ENCODE measurements at places on chromosomes 4 and X. TPM values are rescaled to one million over a fixed set of nuclear protein-coding genes. Genes with fewer than 3 reads are reported as not detected.
A peak's percentile ranks its signal among the peaks of the same experiment; 100 is the strongest.

The AR gene
- 0.70 TPM for total RNA-seq

The NPY2R gene
- not detected for total RNA-seq

The SLC16A2 gene
- total RNA-seq, result 14.5 TPM

The DCHS2 gene
- total RNA-seq, result 0.09 TPM

The GAGE12F gene
- total RNA-seq, result not detected

The GAB3 gene
- total RNA-seq, result 0.60 TPM

The NR3C2 gene
- total RNA-seq, result 0.56 TPM

GRCh38 chr4:24595659-24596058, 11.3 kb upstream of the DHX15 start:
- H3K4me3 ChIP-seq, result no peak overlapping the region
- no peak for DNase-seq
- no peaks in the 10 kb centered on the region for H3K36me3 ChIP-seq
- no peaks in the 10 kb centered on the region for H3K27me3 ChIP-seq
- no peak overlapping the region for H3K27ac ChIP-seq

GRCh38 chr4:98865059-98865458, 63.9 kb downstream of the EIF4E start:
- no peak overlapping the region for H3K4me3 ChIP-seq
- no peaks in the 10 kb centered on the region for H3K4me1 ChIP-seq
- H3K27ac ChIP-seq, result no peak overlapping the region
- H3K36me3 ChIP-seq, result no peaks in the 10 kb centered on the region
- no peak for DNase-seq

GRCh38 chr4:181834071-181834470, 409.1 kb upstream of the TENM3 start:
- H3K27ac ChIP-seq, result no peak overlapping the region
- no peaks in the 10 kb centered on the region for H3K36me3 ChIP-seq
- no peaks in the 10 kb centered on the region for H3K27me3 ChIP-seq
- no peak overlapping the region for H3K4me3 ChIP-seq
- DNase-seq, result no peak

DNA sequence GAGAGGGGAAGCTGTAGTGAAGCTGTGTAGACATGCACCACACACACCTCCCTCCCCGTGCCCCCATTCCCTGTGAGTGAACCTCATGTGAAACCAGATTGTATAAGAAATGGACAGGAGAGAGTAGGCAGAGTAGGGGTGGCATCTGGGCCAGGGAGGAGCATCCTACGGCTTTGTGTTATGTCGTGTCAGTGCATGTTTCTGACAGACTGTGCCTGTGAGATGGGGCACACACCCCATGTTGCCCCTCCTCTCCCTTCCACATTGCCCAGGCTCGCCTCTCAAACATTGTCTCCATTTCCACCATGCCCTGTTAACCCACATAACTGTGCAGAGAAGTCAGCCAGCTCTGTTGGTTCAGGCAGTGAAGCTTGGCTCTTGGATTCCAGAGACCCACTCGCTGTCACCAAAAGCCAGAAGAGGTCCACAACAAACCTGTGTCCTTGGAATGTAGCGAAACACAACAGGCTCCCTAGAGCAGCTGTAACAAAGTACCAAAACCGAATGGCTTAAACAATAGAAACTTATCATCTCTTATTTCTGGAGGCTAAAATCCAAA, 56.1 kb downstream of the SLC9A6 start:
- no peaks in the 10 kb centered on the region for H3K27me3 ChIP-seq
- H3K4me3 ChIP-seq, result no peak overlapping the region
- no peaks in the 10 kb centered on the region for H3K4me1 ChIP-seq
- H3K36me3 ChIP-seq, result peaks cover 3% of the 10 kb centered on the region
- DNase-seq, result no peak

The ZNF630 gene
- 1.2 TPM for total RNA-seq

The TLR3 gene
- 0.21 TPM for total RNA-seq

- no peaks in the 10 kb centered on the region for H3K36me3 ChIP-seq
- no peaks in the 10 kb centered on the region for H3K4me1 ChIP-seq
- H3K4me3 ChIP-seq, result no peak overlapping the region
Measured at GRCh38 chr4:184885602-184886001, 59.8 kb upstream of the ACSL1 start.

The YY2 gene
- 0.63 TPM for total RNA-seq

- H3K4me3 ChIP-seq, result no peak within 1 kb of the TSS
- no peak for DNase-seq
- no peaks in the 10 kb centered on the region for H3K4me1 ChIP-seq
- H3K36me3 ChIP-seq, result no peaks in the 10 kb centered on the region
- H3K27me3 ChIP-seq, result no peaks in the 10 kb centered on the region
Measured at GRCh38 chrX:100643956-100644860, at the start of gene SRPX2. TSS of gene SRPX2 (plus strand) at chrX:100644199. CDS start at chrX:100646323, 2,124 bp downstream.

GRCh38 chr4:125316791-125317524, 2.2 kb downstream of the FAT4 start:
- no peak overlapping the region for H3K27ac ChIP-seq
- peak; percentile 41 for DNase-seq
- H3K36me3 ChIP-seq, result no peaks in the 10 kb centered on the region
- peak overlapping the region; percentile 90 for H3K4me3 ChIP-seq
- H3K27me3 ChIP-seq, result no peaks in the 10 kb centered on the region

GRCh38 chr4:140856621-140857062, 100.5 kb upstream of the TBC1D9 start:
- no peak overlapping the region for H3K4me3 ChIP-seq
- H3K36me3 ChIP-seq, result no peaks in the 10 kb centered on the region
- H3K4me1 ChIP-seq, result peaks cover 2% of the 10 kb centered on the region
- no peak for DNase-seq

The PDZD4 gene
- 5.8 TPM for total RNA-seq

The MAGEA11 gene
- not detected for total RNA-seq

DNA sequence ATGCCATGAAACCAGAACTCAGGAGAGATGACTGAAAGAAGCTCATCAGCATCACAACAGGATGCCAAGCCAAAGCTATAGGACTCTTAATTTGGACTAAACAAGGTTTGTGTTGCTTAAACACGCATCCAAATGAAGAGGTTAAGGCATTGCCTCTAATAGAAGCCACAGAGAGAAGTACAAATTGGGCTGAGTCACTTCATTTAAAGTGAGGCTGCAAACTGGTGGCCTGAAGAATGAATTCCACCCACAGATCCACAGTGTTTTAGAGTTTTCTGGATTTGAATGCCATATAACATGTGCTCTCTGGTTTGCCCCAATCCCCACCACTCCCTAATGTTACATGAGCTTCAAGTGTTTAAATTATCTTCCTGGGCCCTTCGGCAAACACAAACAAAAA, 103.5 kb downstream of the FIP1L1 start:
- no peak overlapping the region for H3K4me3 ChIP-seq
- no peaks in the 10 kb centered on the region for H3K27me3 ChIP-seq
- DNase-seq, result no peak
- no peak overlapping the region for H3K27ac ChIP-seq
- H3K4me1 ChIP-seq, result no peaks in the 10 kb centered on the region

- no peak overlapping the region for H3K27ac ChIP-seq
- peaks cover 45% of the 10 kb centered on the region for H3K36me3 ChIP-seq
- H3K27me3 ChIP-seq, result no peaks in the 10 kb centered on the region
- no peak overlapping the region for H3K4me3 ChIP-seq
- no peaks in the 10 kb centered on the region for H3K4me1 ChIP-seq
Measured at GRCh38 chrX:40065296-40066046, 32.3 kb downstream of the BCOR start.

GRCh38 chr4:118340109-118340508, 12.7 kb downstream of the PRSS12 start:
- H3K4me1 ChIP-seq, result no peaks in the 10 kb centered on the region
- H3K36me3 ChIP-seq, result no peaks in the 10 kb centered on the region
- no peaks in the 10 kb centered on the region for H3K27me3 ChIP-seq
- DNase-seq, result no peak
- H3K4me3 ChIP-seq, result no peak overlapping the region

DNA sequence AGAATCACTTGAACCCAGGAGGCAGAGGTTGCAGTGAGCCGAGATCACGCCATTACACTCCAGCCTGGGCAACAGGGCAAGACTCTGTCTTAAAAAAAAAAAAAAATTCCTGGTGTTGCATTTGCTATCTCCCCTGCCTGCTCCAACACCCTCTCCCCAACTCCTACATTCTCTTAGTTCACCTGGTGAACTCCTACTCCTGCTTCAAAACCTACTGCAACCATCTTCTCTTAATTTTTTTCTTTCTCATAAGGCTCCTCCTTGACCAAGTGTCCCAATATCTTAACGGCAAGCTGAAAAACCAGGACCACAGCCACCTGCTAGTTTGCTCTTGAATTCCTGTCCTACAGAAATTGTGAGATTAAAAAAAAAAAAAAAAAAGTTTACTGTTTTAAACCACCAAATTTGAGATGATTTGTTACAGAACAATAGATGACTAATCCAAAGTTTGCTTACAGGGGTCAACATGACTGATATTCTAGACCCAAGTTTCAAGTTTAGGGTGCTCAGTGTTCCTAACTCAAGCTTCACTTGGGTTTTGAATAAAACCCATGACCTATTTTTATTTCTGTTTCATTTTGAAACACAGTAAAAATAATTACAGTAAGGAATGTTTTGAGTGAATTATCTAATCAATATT, 13.1 kb upstream of the ANXA5 start:
- H3K36me3 ChIP-seq, result no peaks in the 10 kb centered on the region
- peaks cover 5% of the 10 kb centered on the region for H3K4me1 ChIP-seq
- no peak overlapping the region for H3K27ac ChIP-seq

The C4orf33 gene
- 3.7 TPM for total RNA-seq

The PRPS1 gene
- 82.6 TPM for total RNA-seq

DNA sequence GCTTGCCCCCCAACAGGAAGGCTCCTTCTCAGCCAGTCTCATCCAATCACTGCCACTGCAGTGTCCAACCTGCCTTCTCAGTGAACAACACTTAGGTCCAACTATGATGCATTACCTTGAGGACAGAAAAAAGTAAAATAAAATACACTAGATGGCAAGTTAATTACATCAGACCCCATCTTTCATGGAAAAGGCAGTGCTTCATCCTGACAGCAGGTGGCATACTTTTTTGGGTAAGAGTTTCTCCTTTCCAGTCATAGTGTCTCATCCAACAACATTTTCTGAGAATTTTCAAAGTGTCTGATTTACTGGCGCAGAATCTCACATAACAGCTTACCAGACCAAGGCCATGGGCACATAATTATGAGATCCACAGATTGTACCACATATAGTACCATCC, 1742.8 kb downstream of the PCDH7 start:
- no peak overlapping the region for H3K4me3 ChIP-seq
- no peaks in the 10 kb centered on the region for H3K27me3 ChIP-seq
- H3K36me3 ChIP-seq, result no peaks in the 10 kb centered on the region
- no peaks in the 10 kb centered on the region for H3K4me1 ChIP-seq
- DNase-seq, result peak; percentile 49

- H3K27me3 ChIP-seq, result peaks cover 42% of the 10 kb centered on the region
- no peaks in the 10 kb centered on the region for H3K36me3 ChIP-seq
- H3K27ac ChIP-seq, result no peak overlapping the region
- no peak overlapping the region for H3K4me3 ChIP-seq
Measured at GRCh38 chr4:4901877-4902276, 42.4 kb downstream of the MSX1 start.

- no peak for DNase-seq
- H3K4me3 ChIP-seq, result no peak overlapping the region
- no peak overlapping the region for H3K27ac ChIP-seq
Measured at GRCh38 chr4:95694411-95694810, 145.5 kb upstream of the PDHA2 start.

GRCh38 chr4:110088670-110089069, 109.7 kb downstream of the ELOVL6 start:
- no peaks in the 10 kb centered on the region for H3K27me3 ChIP-seq
- H3K36me3 ChIP-seq, result no peaks in the 10 kb centered on the region
- H3K4me1 ChIP-seq, result peaks cover 14% of the 10 kb centered on the region
- H3K4me3 ChIP-seq, result no peak overlapping the region
- no peak for DNase-seq

The HSD17B13 gene
- total RNA-seq, result 0.18 TPM

The HERC5 gene
- 1.7 TPM for total RNA-seq

DNA sequence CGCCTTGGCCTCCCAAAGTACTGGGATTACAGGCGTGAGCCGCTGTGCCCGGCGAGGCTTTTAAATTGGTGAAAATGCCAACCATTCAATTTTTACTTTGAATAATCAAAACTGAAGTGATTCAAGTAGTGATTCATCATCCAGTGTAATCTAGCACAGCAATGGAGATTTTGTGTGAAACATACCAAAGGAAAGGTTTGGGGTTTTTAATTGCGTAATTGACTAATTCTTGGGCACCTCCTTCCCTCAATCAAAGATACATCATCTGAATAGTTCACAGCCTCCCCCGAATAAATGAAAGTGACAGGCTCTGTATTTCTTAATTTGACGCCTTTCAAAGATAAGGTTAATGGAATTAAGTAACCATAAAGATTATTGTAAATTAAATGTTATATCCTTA, 69.0 kb downstream of the DMD start:
- H3K4me1 ChIP-seq, result no peaks in the 10 kb centered on the region
- no peak overlapping the region for H3K4me3 ChIP-seq
- no peak overlapping the region for H3K27ac ChIP-seq
- DNase-seq, result no peak
- H3K36me3 ChIP-seq, result no peaks in the 10 kb centered on the region
- H3K27me3 ChIP-seq, result no peaks in the 10 kb centered on the region

- H3K4me3 ChIP-seq, result no peak overlapping the region
- no peak for DNase-seq
- H3K36me3 ChIP-seq, result no peaks in the 10 kb centered on the region
- H3K27ac ChIP-seq, result no peak overlapping the region
- H3K4me1 ChIP-seq, result no peaks in the 10 kb centered on the region
Measured at GRCh38 chr4:36174570-36174969, 69.7 kb downstream of the ARAP2 start.

- H3K4me1 ChIP-seq, result no peaks in the 10 kb centered on the region
- H3K36me3 ChIP-seq, result no peaks in the 10 kb centered on the region
- peak; percentile 70 for DNase-seq
- no peak overlapping the region for H3K4me3 ChIP-seq
- no peaks in the 10 kb centered on the region for H3K27me3 ChIP-seq
Measured at GRCh38 chr4:186808630-186809018, 85.0 kb upstream of the FAT1 start.

- H3K36me3 ChIP-seq, result no peaks in the 10 kb centered on the region
- DNase-seq, result peak; percentile 0
- H3K4me3 ChIP-seq, result no peak overlapping the region
- no peak overlapping the region for H3K27ac ChIP-seq
- H3K27me3 ChIP-seq, result no peaks in the 10 kb centered on the region
Measured at GRCh38 chr4:148649652-148650331, 207.6 kb upstream of the NR3C2 start.

The ATP7A gene
- 8.4 TPM for total RNA-seq

GRCh38 chr4:125770814-125771398, 456.2 kb downstream of the FAT4 start:
- H3K4me1 ChIP-seq, result peaks cover 5% of the 10 kb centered on the region
- no peak overlapping the region for H3K4me3 ChIP-seq
- no peaks in the 10 kb centered on the region for H3K36me3 ChIP-seq
- H3K27me3 ChIP-seq, result no peaks in the 10 kb centered on the region
- no peak for DNase-seq

The WAS gene
- 1.9 TPM for total RNA-seq
